Fibroblast of pulmonary artery (primary cell): ENCODE measurements at places on chromosomes 3 and 15.
A peak's percentile ranks its signal among the peaks of the same experiment; 100 is the strongest.

DNA sequence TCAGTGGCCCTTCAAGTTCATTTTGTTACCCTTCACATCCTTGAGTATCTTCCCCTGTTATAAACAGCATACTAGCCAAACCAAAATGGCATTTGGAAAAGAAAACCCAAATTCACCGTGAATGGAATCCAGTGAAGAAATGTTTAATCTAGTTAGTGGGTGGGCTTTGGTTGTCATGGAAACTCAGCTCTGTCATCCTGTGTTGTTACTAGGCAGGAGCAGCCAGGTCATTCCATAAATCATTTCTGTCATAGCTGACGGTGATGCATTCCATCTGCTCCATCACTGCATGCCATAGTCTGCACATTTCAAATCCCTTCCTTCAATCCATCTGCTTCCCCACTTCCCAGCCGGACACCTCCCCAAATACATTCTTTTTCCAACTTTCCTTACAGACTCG is 140.4 kb upstream of the CGNL1 start:
- peak; percentile 88 for DNase-seq

DNA sequence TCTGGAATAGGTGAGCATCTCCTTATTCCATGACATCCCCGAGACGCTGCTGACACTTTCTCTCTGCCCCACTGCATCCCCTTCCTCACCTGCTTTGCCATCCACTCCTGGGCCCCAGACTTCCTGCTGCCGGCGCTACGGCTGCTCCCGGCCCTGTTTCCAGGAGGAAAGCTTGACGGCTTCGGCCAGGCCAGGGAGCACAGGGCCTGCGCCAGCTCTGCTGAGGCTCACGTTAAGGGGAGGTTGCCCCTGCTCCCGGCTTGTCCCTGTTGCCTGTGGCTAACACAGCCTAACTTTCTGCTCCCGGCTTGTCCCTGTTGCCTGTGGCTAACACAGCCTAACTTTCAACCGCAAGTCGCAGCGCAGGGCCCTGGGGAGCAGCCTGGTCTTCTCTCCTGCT is 177.3 kb upstream of the RGMA start:
- no peak for DNase-seq

DNA sequence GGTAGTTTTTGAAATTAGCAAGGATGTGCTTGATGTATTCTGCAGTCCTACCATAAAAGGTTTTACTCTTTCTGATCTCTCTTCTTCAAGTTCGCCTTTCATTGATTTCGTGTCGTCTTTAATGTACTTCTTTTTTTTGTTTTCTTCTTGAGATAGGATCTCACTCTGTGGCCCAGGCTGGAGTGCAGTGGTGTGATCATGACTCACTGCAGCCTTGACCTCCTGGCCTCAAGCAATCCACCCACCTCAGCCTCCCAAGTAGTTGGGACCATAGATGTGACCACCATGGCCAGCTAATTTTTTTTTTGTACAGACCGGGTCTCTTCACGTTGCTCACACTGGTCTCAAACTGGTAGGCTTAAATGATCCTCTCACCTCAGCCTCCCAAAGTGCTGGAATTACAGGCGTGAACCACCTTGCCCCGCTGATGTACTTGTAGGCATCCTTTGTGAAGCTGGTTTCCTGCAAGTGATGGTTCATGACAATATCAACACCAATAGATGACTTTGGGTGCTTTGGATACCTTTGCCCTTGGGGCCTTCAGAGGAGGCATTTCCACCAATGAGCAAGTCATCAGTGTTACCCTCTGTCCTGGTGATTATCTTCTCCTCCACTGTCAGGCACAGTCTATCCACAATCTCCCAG is 28.9 kb upstream of the RNF7 start:
- no peak for DNase-seq

- peak; percentile 96 for DNase-seq
Observed at GRCh38 chr15:28977377-28978010, 91.7 kb downstream of the APBA2 start.

GRCh38 chr15:40257656-40258450 is 19.0 kb downstream of the PAK6 start:
- DNase-seq = no peak

DNA sequence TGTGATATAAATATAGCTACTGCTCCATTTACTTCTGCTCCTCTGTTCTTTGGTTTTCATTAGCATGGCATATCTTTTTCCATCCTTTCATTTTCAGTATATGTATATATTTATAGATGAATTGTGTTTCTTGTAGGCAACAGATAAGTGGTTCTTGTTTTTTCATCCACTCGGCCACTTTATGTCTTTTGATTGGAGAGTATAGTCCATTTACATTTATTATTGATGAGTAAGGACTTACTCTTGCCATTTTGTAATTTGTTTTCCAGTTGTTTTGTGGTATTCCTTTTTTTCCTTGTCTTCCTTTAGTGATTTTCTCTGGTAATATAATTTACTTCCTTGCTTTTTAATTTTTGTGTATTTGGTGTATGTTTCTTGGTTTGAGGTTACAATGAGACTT is 26.8 kb upstream of the COPB2 start:
- no peak for DNase-seq

DNA sequence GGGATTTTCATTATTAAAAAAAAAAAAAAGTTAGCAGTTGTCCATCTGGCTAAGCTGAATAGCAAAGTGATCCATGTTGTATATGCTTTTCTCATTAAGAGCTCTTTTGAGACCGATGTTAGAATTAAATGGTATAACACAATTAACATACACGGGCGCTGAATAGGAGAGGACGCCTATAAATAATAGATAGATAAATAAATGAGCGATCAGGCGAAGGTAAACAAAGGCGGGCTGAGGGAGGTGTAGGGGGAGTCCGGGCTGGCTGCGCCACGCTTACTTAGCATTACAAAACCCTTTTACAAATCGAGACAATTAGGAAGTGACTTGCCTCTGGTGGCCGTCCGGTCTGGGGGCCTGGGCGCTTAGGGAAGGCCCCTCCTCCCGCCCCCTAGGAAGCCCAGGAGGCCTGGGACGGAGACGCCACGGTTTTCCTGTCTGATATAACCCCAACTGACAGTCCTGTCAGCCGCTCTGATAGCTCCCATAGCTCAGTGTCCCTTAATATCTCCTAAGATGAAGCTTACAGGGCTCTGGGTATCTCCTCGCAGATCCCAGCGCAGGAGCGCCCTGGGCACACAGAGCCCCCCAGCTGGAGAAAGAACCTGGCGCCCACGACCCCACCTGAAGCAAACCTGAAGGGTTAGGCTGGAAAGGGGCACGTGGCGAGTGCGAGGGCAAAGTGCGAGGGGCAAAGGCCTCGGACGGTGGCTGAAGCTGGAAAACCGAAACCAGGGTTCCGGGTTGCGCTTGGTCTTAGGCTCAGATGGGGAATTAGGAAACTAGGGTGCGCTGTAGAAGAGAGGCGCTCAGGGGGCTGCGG is 3.6 kb downstream of the SOX14 start:
- DNase-seq = no peak

- DNase-seq = no peak
Observed at GRCh38 chr3:65702202-65702601, 336.5 kb downstream of the MAGI1 start.

DNA sequence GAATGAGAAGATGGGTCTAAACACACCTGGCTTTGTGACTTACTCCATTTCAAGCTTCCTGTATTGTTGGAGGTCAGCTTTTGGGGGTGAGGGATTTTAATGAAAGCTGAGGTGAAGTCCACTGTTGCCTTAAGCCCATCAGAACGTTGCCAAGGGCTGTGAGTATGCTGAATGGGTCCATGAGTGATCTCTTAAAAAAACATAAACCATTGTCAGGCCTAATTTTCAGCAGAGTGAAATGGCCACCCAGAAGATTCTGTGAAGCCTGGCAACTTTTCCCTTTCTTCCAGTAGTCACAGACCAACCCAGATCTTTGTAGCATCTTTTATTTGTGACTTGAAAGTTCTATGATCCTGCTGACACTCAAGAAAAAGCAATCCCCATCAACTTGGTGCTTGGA is 87.0 kb downstream of the SMAD3 start:
- no peak for DNase-seq

DNA sequence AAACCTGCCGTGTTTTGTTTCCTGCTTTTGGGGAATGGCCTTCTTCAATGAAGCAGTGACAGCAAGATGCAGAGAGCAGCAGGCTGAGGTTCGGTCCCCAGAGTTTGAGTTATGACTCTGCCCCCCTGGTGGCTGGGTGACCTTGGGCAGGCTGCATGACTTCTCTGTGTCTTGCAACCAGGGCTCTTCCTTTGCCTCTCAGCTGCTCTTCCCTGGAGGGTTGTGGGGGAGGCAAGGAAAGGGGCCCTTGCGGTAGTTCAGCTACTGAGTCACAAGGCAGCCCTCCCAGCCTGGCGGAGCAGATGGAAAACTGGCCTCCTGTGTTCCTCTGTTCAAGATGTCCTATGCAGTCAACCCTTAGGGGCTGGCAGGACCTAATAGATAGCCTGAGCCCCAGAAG is 17.1 kb downstream of the CTXND1 start:
- peak; percentile 50 for DNase-seq

GRCh38 chr3:52896613-52897012 is 735 bp downstream of the STIMATE start:
- DNase-seq = no peak

- no peak for DNase-seq
Observed at GRCh38 chr3:74832925-74833324, 218.5 kb upstream of the CNTN3 start.

- DNase-seq = no peak
Observed at GRCh38 chr3:27486336-27486735, 2.2 kb upstream of the SLC4A7 start.

GRCh38 chr3:134367869-134368750 is 6.1 kb downstream of the AMOTL2 start:
- DNase-seq = no peak

DNA sequence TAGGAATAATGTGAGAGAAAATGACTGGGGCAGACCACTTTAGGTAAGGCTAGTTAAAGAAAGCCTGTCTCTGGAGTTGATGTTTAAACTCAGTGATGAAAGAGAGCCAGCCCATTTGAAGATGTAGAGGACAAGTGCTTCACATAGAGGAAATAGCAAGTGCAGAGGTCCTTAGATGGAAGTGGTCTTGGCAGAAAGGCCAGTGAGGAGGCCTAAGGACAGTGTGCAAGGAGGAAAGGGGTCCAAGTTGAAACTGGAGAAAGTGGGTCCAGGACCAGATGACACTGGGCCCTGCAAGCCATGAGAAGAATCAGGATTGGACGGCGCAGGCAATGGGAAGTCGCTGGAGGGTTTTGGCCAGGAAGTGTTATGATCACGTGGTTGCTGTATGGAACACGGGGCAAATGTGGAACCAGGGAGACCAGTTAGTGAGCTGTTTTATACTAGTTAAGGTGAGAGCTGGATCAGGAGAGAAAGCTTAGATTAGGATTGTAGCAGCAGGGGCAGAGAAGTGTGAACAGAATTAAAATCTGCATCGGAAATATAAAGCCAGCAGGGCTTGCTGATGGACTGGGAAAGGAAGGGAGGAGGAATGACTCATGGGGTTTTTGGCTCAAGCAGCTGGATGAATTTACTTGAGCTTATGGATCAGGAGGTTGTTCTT is 48.0 kb upstream of the SCAANT1 start:
- DNase-seq = peak; percentile 77

DNA sequence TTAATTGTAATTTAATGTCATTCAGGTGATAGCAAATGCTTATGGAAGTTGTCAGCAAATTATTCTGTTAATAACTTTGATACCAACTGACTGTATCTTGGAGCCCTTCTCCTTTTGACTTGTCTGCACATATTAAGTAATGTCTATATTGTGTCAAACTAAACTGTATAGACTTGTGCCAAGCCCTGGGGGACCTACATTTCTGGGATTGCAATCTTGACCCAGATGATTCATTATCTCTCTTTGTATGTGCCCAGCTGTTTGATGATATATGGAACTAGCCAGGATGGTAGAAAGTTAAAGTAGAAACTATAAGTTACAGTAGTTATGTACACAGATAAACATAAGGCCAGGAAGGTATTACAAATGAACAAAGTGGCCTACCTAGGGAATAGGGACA is 402.8 kb upstream of the RARB start:
- no peak for DNase-seq

- peak; percentile 72 for DNase-seq
Observed at GRCh38 chr15:76973362-76973743, 21.6 kb upstream of the PSTPIP1 start.

GRCh38 chr15:70200511-70201424 is 103.1 kb upstream of the TLE3 start:
- DNase-seq = no peak

- DNase-seq = no peak
Observed at GRCh38 chr3:126208182-126208581, 27.8 kb upstream of the ALDH1L1 start.

DNA sequence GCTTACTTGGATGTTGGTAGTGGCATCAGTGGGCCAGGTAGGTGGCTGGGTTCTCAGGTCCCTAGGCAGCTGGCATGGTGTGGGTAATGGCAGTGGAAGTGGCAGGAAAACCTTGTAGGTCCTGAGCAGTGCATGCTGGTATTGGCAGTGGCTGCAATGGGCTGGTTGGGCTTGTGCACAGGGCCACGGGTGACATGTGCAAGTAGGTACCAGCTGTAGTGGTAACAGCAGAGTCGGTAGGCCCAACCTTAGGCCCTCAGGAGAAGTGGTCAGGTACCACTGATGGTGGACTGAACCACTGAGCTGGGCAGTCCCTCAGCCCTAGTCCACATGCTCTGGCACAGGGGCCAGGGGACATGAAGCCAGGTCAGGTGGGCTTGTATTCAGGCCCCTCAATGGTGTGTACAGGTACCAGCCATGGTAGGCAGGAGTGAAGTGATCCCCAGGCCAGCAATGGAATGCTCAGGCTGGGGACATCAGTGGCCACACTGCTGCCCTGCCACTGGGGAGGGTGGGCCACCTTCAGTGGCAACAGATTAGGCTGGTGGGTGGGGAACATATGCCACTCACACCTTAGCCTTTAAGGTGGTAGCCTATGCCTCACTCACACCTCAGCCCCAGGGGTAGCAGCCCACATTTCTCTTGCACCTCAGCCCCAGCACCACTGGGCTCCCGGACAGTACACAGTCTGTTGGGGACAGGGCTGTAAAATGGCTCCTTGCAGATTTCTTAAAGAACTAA is 118.1 kb downstream of the LRRK1 start:
- DNase-seq = no peak

GRCh38 chr3:31533169-31534064 is 692 bp downstream of the STT3B start:
- DNase-seq = peak; percentile 20

DNA sequence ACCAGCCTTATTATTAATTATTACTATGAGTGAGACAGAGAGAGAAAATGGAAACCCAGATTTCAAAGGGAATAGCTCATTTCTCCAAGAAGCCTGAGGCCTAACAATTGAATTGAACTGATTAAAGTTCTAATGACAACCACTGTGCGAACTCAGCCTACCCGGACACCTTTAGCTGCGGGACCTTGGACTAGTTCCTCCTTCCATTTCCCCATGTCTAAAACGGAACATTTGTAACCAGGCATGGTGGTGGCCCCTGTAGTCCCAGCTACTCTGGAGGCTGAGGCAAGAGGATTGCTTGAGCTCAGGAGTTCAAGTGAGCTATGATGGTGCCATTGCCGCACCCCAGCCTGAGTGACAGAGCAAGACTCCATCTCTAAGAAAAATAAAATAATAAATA is 16.4 kb upstream of the RTP2 start:
- no peak for DNase-seq
